ENCODE measurements at places on chromosomes 6 and 20.

GRCh38 chr6:157885211-157885788 lies 62.3 kb downstream of the SNX9 start:
- peak; percentile 38 for DNase-seq

DNA sequence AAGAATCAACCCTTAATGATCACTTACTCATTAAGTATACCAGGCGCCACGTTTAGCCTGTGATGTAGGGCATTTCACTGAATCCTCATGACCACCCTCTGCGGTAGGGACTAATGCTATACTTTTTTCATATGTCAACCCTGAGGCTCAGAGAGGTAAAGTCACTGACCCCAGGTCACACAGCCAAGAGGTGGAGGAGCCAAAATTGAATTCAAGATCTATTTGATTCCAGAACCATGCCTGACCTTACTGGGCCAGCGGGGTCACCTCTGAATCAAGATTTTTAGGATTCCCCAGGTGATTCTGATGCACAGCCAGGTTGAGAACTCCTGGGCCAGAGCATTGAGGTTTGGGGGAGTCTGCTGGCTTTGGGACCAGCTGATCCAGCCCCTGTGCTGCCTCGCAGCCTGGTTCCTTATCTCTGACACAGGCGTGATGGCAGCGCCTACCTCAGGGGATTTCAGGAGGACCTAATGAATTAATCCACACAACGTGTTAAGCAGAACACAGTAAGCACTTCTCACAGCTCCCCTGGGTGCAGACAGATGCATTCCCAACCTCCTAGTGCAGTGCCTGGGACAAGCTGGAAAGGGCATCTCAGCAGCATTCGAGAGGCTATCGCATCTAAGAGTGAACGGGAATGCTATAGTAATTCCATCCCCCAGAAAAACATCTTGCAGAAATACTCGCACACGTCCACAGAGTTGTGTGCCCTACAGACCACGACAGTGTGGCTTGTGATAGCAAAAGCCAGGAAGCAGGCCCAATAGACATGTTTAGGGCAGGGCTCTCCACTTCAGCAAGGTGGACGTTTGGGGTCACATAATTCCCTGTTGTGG lies 101.4 kb upstream of the PTPN1 start:
- DNase-seq = no peak

GRCh38 chr20:18077157-18077556 lies 19.4 kb upstream of the OVOL2 start:
- DNase-seq = no peak

DNA sequence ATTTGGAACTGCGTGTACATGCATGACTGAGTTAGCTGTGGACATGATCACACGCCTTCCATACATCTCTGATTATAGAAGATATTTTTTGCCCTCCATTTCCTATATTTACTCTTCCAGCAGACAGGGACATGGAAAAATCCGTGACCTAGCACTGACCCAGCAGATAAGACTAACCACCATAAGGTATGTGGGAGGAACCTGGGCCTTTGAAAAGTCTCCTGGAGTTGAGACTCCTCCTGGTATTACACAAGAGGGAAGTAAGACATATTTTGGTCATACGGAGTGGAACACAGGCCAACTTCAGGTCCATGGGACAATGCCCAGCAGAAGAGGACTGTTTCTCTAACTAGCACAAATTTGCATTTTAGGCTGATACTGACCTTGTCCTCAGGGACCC lies 13.7 kb upstream of the SIRPB1 start:
- no peak for DNase-seq

DNA sequence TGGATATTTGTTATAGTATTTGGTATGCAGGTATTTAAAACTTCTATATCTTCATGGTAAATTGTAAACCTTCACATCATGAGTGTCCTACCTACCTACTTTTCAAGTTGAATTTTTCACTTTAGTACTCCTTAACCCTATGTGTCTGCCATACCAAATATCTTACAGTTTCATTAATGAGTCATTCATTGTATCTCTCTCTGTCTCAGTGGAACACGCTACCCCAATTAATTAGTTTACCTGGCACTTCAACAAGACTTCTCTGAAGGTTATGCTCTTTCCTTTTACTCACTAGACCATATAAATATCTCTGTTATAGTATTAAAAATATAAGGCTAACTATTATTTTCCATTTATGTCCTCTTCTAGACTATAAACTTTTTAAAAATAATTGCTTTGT lies 123.9 kb upstream of the GJE1 start:
- no peak for DNase-seq

DNA sequence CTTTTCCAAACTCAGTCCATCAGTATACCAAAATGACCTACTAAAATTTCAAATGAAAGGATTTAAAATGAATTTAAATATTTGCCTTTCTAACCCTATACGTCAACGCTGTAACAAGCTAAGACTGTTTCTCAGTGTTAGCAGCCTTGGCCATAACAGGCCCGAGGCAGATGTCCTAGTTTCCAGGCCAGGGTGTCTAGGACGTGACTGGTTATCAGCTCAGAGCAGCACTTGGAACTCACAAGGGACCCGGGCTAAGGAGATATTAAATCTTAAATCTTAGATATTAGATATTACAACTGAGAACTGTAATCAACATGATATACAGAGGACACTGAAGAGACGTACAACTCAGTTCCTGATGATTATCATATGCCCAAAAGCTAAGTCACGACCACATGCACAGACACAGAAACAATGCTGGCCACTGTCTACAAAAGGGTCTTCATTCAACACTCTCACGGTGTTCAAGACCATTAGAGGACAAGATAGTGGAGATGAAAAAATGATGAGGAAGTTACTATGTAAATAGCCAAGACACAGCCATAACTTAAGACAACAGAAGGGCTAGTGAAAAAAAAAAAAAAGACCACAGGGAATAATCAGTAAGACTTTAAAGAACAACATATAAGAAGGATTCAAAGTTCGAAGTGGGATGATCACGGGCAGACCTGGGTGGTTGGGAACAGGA lies at the start of gene CLDN20:
CLDN20 (plus strand) TSS at position 641 of the 691 bp plus-strand sequence. CDS start 11,707 bp downstream, outside the sequence.
- no peak for DNase-seq

DNA sequence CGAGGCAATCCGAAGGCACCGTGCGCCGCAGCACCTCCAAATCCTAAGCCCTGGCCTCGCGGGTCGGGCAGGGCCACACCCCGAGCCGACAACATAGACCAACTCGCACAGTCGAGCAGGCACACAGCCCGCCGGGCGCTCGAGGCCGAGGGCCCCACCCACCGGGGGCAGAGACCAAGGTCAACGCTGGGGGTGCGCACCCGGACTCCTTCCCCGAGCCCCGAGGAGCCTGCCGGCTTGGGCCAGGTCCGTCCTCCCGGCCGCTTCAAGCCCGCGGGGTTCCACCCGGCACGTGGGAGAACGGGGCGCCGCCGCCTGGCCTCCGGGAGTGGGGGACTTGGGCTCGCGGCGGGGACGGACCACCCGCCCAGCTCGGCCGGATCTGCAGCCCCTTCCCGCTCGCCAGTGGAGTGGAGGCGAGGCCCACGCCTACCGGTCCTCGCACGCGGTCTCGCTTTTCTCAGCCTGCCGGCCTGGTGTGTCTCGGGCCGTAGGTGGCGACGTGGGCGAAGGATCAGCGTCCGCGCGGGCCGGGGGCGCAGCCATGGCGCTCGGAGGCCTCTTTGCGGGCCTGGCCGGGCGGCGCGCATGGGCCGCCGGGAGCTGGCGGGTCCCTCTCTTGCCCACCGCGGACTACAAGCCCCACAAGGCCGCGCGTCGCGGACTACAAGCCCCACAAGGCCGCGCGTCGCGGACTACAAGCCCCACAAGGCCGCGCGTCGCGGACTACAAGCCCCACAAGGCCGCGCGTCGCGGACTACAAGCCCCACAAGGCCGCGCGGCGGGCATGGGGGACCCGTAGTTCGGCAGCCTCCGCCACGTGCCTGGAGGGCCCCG lies at the start of gene UCKL1:
UCKL1 (minus strand) TSS at position 590 of the 837 bp plus-strand sequence; CDS start at position 546, 44 bp downstream.
- DNase-seq = peak; percentile 82

GRCh38 chr6:16683641-16684194 lies 77.5 kb downstream of the ATXN1 start:
- no peak for DNase-seq

DNA sequence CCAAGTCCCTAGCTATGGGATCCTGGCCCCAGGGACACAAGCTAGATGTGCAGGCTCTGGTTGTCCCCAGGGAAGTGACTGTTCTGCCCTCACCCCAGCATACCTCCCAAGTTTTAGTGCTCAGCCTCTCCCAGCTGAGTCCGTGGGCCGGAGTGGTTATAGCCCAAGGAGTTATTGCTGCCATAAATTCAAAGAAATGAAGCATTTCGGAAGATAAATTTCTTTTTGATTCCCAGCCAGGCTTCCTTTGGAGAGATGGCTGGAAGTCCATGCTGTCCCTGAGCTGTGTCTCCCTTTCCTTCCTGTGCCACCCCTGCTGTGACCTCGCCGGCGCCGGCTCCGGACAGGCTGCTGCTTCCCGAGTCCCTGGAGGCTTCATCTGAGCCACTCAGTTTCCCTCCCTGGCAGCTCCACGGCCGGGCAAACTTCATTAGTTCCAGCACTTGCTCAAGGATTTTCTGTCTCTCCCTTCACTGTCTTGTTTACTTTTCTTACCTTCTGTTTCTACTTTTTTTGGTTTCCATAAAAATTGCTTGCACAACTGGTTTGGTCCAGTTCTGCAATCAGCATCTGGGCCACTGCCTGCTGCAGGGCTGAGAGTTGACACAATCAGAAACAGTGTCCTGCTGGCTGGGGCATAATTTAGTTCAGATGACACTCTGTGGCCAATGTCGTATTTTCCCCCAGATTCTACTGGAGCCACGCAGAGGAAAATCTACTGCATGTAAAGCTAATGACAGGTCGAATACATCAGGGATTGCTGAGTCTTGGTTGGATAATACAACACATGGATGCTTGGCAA lies 225.5 kb downstream of the SYNDIG1 start:
- no peak for DNase-seq

- DNase-seq = no peak
These were observed 572.5 kb upstream of the JAG1 start for GRCh38 chr20:11246251-11246775.

DNA sequence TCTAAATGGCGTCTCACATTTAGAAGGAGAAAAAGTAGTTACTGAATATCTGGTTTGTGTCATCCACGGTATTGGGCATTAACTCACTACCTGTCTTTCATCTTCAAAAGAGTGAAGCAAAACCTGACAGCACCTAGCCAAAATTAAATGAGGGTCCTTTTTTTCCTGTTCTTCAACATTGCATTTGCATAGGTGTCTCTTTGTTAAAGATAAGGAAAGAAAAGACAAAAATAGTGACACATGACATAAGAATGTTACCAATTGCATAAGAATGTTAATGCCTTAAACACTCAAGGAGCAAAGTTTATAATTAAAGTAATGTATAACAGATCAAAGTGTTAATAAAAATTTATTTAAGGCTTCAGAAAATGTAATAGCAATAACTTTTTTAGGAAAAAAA lies 61.4 kb upstream of the MANEA start:
- DNase-seq = no peak

DNA sequence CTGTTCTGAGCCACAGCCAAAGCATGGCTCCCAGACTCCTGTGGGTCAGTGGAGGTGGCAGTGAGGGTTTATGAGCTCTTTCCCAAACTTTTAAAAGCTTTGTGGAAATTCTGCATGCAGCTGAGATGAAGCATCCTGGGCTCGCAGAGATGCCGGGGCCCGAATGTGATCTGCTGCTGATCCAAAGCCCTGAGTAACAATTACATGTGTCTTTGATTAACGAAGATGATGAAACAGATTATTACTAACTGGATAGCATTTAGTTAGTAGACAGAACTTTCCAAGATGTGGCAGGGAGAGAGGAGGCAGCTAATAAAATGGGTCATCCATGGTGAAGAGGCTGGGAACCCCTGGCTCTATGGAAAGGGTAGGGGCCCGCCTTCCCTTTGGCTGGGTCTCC lies 43.9 kb upstream of the MDFI start:
- no peak for DNase-seq

- DNase-seq = no peak
These were observed 211.6 kb downstream of the RNF144B start for GRCh38 chr6:18598551-18599264.

- no peak for DNase-seq
These were observed 62.0 kb upstream of the TOP1 start for GRCh38 chr20:40966516-40967185.

- DNase-seq = no peak
These were observed 123.3 kb downstream of the KIF13A start for GRCh38 chr6:17863901-17864754.

GRCh38 chr6:40852779-40853373 lies 186.1 kb downstream of the UNC5CL start:
- DNase-seq = no peak

DNA sequence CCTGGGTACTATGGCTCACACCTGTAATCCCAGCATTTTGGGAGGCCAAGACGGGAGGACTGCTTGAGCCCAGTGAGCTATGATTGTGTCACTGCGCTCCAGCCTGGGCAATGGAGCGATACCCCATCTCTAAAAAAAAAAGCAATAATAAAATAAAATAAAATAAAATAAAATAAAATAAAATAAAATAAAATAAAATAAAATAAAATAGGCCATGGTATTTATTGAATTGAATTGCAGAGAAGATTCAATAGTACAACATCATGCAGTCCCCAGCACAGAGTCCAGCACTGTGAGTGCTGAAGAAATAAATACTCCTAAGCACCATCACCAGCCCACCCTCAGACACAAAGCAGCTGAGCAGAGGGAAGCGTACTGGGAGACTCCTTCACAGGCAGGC lies 144.7 kb downstream of the RALGAPA2 start:
- DNase-seq = no peak

- no peak for DNase-seq
These were observed 58.4 kb upstream of the ARMH2 start for GRCh38 chr6:24856901-24857670.

GRCh38 chr6:125507987-125508655 lies 206.4 kb upstream of the HDDC2 start:
- no peak for DNase-seq

DNA sequence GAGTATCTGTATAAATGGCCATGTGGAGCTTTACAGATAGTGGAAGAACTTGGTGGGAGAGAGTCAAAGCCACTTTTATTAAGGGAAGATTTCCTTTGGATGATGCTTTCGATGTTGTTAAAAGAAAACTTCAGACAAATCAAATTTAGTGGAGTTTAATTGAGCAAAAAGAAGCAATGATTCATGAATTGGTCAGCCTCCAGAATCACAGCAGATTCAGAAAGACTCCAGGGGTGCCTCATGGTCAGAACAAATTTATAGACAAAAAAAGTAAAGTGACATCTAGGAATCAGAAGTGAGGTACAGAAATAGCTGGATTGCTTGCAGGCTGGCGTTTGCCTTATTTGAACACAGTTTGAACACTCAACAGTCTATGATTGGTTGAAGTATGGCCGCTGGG lies 5.3 kb upstream of the CGA start:
- no peak for DNase-seq

DNA sequence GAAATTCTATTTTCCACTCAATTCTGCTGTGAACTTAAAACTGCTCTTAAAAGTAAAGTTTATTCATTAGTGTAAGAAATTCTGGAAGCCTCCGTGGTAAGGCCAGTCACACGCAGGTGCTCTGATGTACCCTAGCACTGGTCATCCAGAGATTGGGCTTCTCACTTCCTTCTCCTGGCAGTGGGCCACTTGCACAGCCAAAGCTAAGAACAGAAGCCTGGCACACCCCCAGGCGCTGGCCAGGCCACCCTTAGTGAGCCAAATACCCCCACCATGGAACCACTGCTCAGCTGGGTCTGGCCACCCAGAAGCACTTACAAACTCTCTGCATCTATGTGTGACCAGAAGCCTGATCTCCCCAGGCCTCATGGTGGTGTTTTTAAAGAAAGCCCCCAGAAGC lies 35.3 kb upstream of the ARFGEF2 start:
- DNase-seq = no peak
